ENCODE measurements at places on chromosomes 7 and 10. TPM values are rescaled to one million over a fixed set of nuclear protein-coding genes. Genes with fewer than 3 reads are reported as not detected.

KEL gene
- total RNA-seq = 0.16 TPM

EPHA1 gene
- total RNA-seq = 2.3 TPM

TSPAN15 gene
- total RNA-seq = 0.60 TPM

ZNF853 gene
- 2.2 TPM for total RNA-seq

EBF3 gene
- not detected for total RNA-seq

SMO gene
- total RNA-seq = 1.9 TPM

KLF14 gene
- total RNA-seq = not detected

ICA1 gene
- total RNA-seq = 0.96 TPM

RP9 gene
- total RNA-seq = 23.6 TPM

CDNF gene
- total RNA-seq = 0.96 TPM

FOXP2 gene
- total RNA-seq = not detected

CYP26C1 gene
- not detected for total RNA-seq

ZNF680 gene
- 8.8 TPM for total RNA-seq

PLXDC2 gene
- 0.04 TPM for total RNA-seq

SLC18A3 gene
- not detected for total RNA-seq

LBX1 gene
- not detected for total RNA-seq

ASB10 gene
- total RNA-seq = not detected

PNLIPRP2 gene
- total RNA-seq = not detected

GIMAP1 gene
- total RNA-seq = 6.1 TPM

SLC26A5 gene
- not detected for total RNA-seq

PODXL gene
- 0.70 TPM for total RNA-seq

MINDY4 gene
- 1.6 TPM for total RNA-seq

IMMP2L gene
- 20.9 TPM for total RNA-seq

GAD2 gene
- not detected for total RNA-seq

SUV39H2 gene
- total RNA-seq = 46.0 TPM

OR2A42 gene
- total RNA-seq = not detected

PRSS37 gene
- total RNA-seq = not detected

ACTL6B gene
- total RNA-seq = not detected

SPDYE1 gene
- not detected for total RNA-seq

CYP3A7 gene
- not detected for total RNA-seq

DKK1 gene
- total RNA-seq = not detected

ARL4A gene
- total RNA-seq = 13.8 TPM

MYH16 gene
- not detected for total RNA-seq

ABLIM1 gene
- 114 TPM for total RNA-seq

ERCC6 gene
- 22.1 TPM for total RNA-seq

PRRT4 gene
- 0.27 TPM for total RNA-seq

AASS gene
- total RNA-seq = 1.5 TPM

IPMK gene
- total RNA-seq = 10.3 TPM

SLC29A3 gene
- total RNA-seq = 4.3 TPM

GDF2 gene
- total RNA-seq = not detected

PVRIG gene
- 33.4 TPM for total RNA-seq

SUGCT gene
- 2.3 TPM for total RNA-seq

MAGI2 gene
- 0.14 TPM for total RNA-seq

AKR1B1 gene
- total RNA-seq = 116 TPM

ABCB1 gene
- total RNA-seq = 9.5 TPM

ZPBP gene
- 0.37 TPM for total RNA-seq

MYL10 gene
- total RNA-seq = not detected

GALNT17 gene
- total RNA-seq = not detected

FBXO24 gene
- total RNA-seq = 0.80 TPM
